ENCODE measurements at places on chromosomes 2 and 18. TPM values are rescaled to one million over a fixed set of nuclear protein-coding genes. Genes with fewer than 3 reads are reported as not detected.

Gene COL3A1
- 1,077 TPM for polyA plus RNA-seq

Gene PLB1
- polyA plus RNA-seq: 3.2 TPM

Gene SGPP2
- 6.6 TPM for polyA plus RNA-seq

Gene COL5A2
- polyA plus RNA-seq: 80.4 TPM

Gene ASIC4
- polyA plus RNA-seq: 1.1 TPM

Gene MYOM1
- polyA plus RNA-seq: 8.7 TPM

GRCh38 chr18:59918320-59918755 lies 18.5 kb downstream of the PMAIP1 start:
- H3K4me3 ChIP-seq: no peak overlapping the region
- H3K4me1 ChIP-seq: no peaks in the 10 kb centered on the region
- no peaks in the 10 kb centered on the region for H3K36me3 ChIP-seq
- H3K27ac ChIP-seq: no peak overlapping the region
- DNase-seq: peak; percentile 55

GRCh38 chr2:192288295-192288694 lies 93.6 kb upstream of the TMEFF2 start:
- no peaks in the 10 kb centered on the region for H3K27me3 ChIP-seq
- no peak overlapping the region for H3K4me3 ChIP-seq
- DNase-seq: no peak
- no peak overlapping the region for H3K27ac ChIP-seq
- H3K4me1 ChIP-seq: no peaks in the 10 kb centered on the region

GRCh38 chr2:55910077-55910476 lies 13.5 kb downstream of the EFEMP1 start:
- no peaks in the 10 kb centered on the region for H3K36me3 ChIP-seq
- H3K27ac ChIP-seq: no peak overlapping the region
- no peaks in the 10 kb centered on the region for H3K4me1 ChIP-seq
- no peak overlapping the region for H3K4me3 ChIP-seq

DNA sequence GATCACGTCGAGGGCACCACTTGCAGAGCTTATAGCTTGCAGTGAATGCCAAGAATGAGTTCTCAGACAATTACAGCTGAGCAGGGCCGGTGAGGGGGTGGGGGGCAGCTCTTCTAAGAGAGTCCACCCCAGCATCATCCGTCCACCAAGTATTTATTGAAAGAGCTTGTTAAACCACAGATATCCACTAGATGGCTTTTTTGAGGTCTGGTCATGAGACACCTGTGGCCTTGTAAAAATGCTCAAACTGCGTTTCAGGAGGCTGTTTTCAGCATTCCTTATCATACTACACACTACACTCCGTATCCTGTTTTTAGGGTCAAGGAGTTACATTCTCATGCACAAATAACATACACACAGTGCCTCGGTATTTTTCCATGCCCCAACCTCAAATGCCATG lies 51.5 kb downstream of the DNAJC10 start:
- H3K4me1 ChIP-seq: no peaks in the 10 kb centered on the region
- H3K27ac ChIP-seq: no peak overlapping the region
- DNase-seq: no peak

DNA sequence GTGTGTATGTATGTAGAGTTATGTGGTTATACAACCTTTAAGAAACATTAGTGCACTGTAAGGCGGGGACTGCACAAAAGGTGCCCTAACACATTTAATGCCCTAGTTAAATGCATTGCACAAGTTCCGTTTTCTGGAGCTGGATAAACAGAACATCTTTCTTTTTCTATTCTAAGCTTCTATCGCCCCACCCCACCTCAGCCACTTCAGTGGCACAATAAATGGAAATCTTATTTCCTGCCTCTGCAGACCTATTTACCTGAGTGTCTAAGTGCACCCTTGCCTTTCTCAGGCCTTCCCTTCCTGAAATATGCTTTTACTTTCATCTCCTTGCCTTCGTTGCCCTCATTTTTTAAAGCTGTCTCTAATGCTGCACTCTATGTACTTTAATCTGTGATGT lies 123.5 kb downstream of the TANC1 start:
- H3K27ac ChIP-seq: no peak overlapping the region
- H3K27me3 ChIP-seq: no peaks in the 10 kb centered on the region
- peaks cover 2% of the 10 kb centered on the region for H3K36me3 ChIP-seq
- DNase-seq: no peak
- peaks cover 5% of the 10 kb centered on the region for H3K4me1 ChIP-seq
- H3K4me3 ChIP-seq: no peak overlapping the region

DNA sequence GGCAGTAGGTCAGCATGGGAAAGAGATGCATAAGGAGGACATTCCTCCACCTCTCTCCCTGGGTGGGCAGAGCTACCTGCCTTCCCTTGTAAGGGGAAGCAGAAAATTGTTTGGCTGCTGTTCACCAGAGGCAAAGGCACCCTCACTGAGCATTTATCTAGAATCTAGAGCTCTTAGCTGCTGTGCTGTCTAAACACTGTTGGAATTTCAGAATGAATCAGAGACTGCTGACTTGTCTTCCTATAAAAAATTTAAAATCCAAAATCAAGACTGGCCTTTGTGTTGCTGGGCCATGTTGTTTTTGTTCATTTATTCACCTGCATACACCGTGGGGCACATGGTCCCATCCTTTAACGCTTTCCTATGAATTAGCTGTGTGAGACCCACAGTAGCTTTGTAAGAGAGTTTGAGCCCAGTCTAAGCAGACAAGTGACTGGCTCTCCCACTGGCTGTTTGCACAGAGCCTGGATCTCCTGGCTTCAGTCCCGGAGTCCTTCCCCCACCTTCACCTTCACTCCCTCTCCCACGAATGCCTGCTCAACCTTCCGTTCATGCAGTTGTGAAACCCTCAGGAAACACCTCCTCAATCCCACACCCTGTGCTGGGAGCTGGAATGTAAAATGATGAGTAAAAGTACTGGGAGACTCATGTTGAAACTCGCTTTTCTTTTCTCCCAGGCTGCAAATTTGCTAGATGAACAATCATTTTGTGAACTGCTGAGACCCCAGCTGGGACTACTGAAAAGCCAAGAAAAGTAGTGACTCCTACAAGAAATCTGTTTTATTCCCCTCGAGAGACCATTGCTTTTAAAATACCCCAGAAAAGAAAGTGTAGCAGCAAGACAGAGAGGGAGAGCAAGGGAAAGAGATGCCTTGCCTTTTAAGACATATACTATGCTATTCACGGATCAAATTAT lies 76.2 kb downstream of the FAM168B start:
- DNase-seq: no peak
- no peak overlapping the region for H3K27ac ChIP-seq
- no peak overlapping the region for H3K4me3 ChIP-seq
- no peaks in the 10 kb centered on the region for H3K4me1 ChIP-seq

- no peak overlapping the region for H3K4me3 ChIP-seq
- no peak for DNase-seq
- H3K4me1 ChIP-seq: no peaks in the 10 kb centered on the region
- H3K27ac ChIP-seq: no peak overlapping the region
- no peaks in the 10 kb centered on the region for H3K36me3 ChIP-seq
These were observed 307.4 kb downstream of the NDUFA10 start for GRCh38 chr2:239717706-239718105.

DNA sequence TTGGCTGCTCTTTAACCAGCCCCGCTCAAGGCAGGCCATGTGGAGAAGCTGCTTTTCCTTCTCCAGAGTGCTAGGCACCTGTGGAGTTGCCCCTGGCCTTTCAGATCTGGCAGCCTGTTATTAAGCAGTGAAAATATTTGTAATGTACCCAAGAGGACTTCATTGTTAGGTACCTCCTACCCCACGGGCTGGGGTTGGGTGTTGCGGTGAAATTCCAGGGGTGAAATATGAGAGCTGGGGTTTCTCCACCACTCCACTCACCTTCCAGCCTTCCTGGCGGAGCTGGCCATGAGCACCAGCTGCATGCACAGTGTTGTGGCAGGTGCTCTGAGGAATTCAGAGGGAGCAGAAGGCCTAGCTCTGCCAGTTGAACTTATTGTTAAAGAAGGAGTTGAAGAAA lies 39.1 kb downstream of the NTSR2 start:
- H3K27ac ChIP-seq: no peak overlapping the region
- H3K4me1 ChIP-seq: no peaks in the 10 kb centered on the region
- H3K36me3 ChIP-seq: no peaks in the 10 kb centered on the region
- DNase-seq: no peak
- H3K4me3 ChIP-seq: no peak overlapping the region
- H3K27me3 ChIP-seq: no peaks in the 10 kb centered on the region

DNA sequence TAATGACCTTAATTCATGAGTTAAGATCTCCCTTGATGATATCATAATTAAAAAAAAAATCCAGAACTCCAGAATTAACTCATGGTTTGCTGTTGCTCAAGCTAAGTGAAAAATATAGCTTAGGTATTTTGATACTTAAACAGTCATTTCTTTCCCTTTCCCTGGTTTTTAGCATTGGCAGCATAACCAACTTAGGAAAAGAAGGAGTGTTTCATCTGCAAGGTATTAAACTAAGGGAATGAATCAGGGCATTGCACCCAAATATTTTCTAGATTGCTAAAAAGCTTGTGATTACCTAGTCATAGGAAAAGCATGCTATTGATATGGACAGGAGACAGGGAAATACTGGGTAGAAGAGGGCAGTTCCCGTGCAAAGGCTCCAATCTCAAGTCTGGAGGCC lies 207.2 kb downstream of the LRP1B start:
- no peaks in the 10 kb centered on the region for H3K36me3 ChIP-seq
- H3K27me3 ChIP-seq: no peaks in the 10 kb centered on the region
- no peak overlapping the region for H3K27ac ChIP-seq
- no peaks in the 10 kb centered on the region for H3K4me1 ChIP-seq
- no peak for DNase-seq
- no peak overlapping the region for H3K4me3 ChIP-seq

- no peak overlapping the region for H3K4me3 ChIP-seq
- H3K27ac ChIP-seq: no peak overlapping the region
- no peak for DNase-seq
- H3K36me3 ChIP-seq: no peaks in the 10 kb centered on the region
- H3K27me3 ChIP-seq: no peaks in the 10 kb centered on the region
These were observed 290.3 kb upstream of the ID2 start for GRCh38 chr2:8391584-8391983.

GRCh38 chr2:68431316-68431972 lies 35.6 kb downstream of the FBXO48 start:
- no peaks in the 10 kb centered on the region for H3K4me1 ChIP-seq
- no peak overlapping the region for H3K27ac ChIP-seq
- no peak for DNase-seq
- no peaks in the 10 kb centered on the region for H3K36me3 ChIP-seq

- peak; percentile 82 for DNase-seq
- H3K36me3 ChIP-seq: no peaks in the 10 kb centered on the region
- peaks cover 21% of the 10 kb centered on the region for H3K27me3 ChIP-seq
- H3K4me3 ChIP-seq: peak within 1 kb of the TSS; percentile 46
- H3K27ac ChIP-seq: peak within 1 kb of the TSS; percentile 6
These were observed at the start of gene CABLES1 for GRCh38 chr18:23134780-23135549. Gene CABLES1 (plus strand): TSS chr18:23135485. CDS start chr18:23135763, 278 bp downstream.

DNA sequence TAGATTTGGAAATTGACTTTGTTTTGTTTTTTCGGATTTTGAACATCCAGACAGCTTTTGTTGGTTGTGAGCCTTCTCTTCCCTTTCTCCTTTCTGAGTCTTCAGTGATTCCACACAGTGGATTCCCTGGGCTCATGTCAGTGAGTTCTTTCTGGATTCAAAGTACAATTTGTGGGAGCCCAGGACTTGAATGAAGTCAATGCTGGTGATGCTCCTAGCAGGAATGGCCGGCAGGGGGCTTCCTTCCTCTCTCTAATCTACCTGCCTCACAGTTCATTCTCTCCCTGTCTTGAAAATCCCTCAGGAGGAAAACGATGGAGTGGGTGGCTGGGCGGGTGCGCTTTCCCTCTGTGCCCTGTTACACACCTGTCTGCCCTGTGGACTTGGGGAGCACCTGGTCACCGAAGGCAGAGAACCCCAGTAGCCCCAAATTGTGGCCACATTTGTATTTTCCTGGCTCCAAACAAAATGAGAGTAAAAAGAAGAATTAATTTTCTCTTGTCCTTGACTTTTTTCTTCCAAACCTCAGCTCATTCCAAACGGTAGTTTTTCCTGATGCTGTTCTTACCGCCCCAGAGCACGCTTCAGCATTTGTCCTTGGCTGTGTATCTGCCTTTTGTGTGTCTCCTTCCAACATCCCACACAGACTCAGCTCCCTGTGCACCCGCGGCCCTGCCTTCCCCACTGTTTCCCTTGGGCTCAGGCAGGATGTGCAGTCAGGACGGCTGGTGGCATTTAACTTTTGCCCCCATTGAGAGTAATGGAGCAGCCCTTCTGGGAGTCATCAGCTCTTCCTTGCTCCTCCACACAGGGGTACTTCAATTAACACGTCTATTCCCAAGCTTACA lies 86.6 kb downstream of the MARCO start:
- no peaks in the 10 kb centered on the region for H3K4me1 ChIP-seq
- H3K36me3 ChIP-seq: no peaks in the 10 kb centered on the region
- no peak overlapping the region for H3K27ac ChIP-seq
- H3K27me3 ChIP-seq: no peaks in the 10 kb centered on the region

- H3K4me1 ChIP-seq: no peaks in the 10 kb centered on the region
- H3K27ac ChIP-seq: no peak overlapping the region
- H3K36me3 ChIP-seq: no peaks in the 10 kb centered on the region
- DNase-seq: no peak
- H3K4me3 ChIP-seq: no peak overlapping the region
These were observed 118.2 kb downstream of the CLIP4 start for GRCh38 chr2:29233428-29233827.

GRCh38 chr2:46885376-46885775 lies 30.2 kb downstream of the MCFD2 start:
- no peaks in the 10 kb centered on the region for H3K27me3 ChIP-seq
- H3K27ac ChIP-seq: no peak overlapping the region
- no peak for DNase-seq
- no peaks in the 10 kb centered on the region for H3K36me3 ChIP-seq
- peaks cover 17% of the 10 kb centered on the region for H3K4me1 ChIP-seq
- no peak overlapping the region for H3K4me3 ChIP-seq

GRCh38 chr2:3059141-3059925 lies 318.3 kb downstream of the EIPR1 start:
- H3K27ac ChIP-seq: no peak overlapping the region
- H3K36me3 ChIP-seq: no peaks in the 10 kb centered on the region
- no peaks in the 10 kb centered on the region for H3K4me1 ChIP-seq
- no peak for DNase-seq
- no peak overlapping the region for H3K4me3 ChIP-seq

DNA sequence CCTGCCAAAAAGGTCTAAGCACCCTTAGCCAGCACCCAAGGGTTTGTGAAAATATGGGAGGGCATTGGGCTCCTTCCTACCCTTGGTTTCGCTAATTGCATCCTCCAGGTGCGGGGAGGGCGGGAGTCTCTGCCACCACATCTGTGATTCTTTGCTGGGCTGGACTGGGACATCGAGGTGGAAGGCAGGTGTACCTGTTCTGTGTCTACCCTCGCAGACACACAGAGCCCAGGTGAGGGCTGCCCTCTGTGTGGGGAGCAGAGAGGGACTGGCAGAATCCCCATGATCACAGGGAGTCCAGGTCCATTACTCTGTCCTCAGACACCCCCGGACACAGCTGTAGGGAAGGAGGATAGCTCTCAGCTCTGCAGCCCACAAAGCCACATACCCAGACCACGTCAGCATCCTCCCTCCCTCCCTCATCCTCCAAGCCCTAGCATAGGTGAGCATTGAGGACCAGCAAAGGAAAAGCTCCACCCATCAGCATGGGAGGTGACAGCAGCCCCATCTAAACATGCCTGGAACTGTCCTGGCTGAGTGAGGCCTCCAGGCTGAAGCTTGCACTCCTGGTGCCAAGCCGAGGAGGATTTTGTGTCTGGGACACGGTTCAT lies 49.8 kb downstream of the PLB1 start:
- H3K36me3 ChIP-seq: peaks cover 6% of the 10 kb centered on the region
- peaks cover 59% of the 10 kb centered on the region for H3K4me1 ChIP-seq
- H3K4me3 ChIP-seq: no peak overlapping the region
- H3K27ac ChIP-seq: peak overlapping the region; percentile 89
- DNase-seq: no peak

All from large intestine (tissue), 12 donors.